Endothelial cell of umbilical vein (primary cell): ENCODE measurements at places on chromosomes 5 and 9. TPM values are rescaled to one million over a fixed set of nuclear protein-coding genes. Genes with fewer than 3 reads are reported as not detected.

DNA sequence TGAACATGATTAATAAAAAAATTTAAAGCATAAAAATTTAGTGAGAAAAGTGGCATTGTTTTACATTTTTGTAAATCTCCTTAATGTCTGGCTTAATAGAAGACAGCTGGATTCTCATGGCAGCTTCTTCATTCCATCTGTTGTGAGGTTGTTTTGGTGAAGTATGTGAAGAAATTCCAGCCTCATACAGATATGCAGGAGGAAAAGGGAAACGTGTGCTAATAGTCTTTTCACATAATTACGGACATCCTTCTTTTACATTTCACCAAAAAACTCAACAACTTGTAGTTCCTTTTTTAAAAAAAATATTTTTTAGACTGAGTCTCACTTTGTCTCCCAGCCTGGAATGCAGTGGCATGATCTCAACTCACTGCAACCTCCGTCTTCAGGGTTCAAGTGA, 46.9 kb downstream of the HACD4 start:
- no peaks in the 10 kb centered on the region for H3K36me3 ChIP-seq
- H3K27me3 ChIP-seq, result no peaks in the 10 kb centered on the region
- no peak for DNase-seq
- no peak overlapping the region for H3K27ac ChIP-seq
- peaks cover 6% of the 10 kb centered on the region for H3K4me1 ChIP-seq
- H3K4me3 ChIP-seq, result no peak overlapping the region

- H3K27me3 ChIP-seq, result no peaks in the 10 kb centered on the region
- H3K4me1 ChIP-seq, result no peaks in the 10 kb centered on the region
- H3K27ac ChIP-seq, result no peak overlapping the region
- no peak overlapping the region for H3K4me3 ChIP-seq
Observed at GRCh38 chr5:179860301-179860700, 1.7 kb upstream of the MRNIP start.

- H3K36me3 ChIP-seq, result no peaks in the 10 kb centered on the region
- H3K4me1 ChIP-seq, result peaks cover 19% of the 10 kb centered on the region
- no peak overlapping the region for H3K4me3 ChIP-seq
- DNase-seq, result no peak
- no peak overlapping the region for H3K27ac ChIP-seq
- H3K27me3 ChIP-seq, result no peaks in the 10 kb centered on the region
Observed at GRCh38 chr5:136021016-136021405, 7.8 kb upstream of the TGFBI start.

DNA sequence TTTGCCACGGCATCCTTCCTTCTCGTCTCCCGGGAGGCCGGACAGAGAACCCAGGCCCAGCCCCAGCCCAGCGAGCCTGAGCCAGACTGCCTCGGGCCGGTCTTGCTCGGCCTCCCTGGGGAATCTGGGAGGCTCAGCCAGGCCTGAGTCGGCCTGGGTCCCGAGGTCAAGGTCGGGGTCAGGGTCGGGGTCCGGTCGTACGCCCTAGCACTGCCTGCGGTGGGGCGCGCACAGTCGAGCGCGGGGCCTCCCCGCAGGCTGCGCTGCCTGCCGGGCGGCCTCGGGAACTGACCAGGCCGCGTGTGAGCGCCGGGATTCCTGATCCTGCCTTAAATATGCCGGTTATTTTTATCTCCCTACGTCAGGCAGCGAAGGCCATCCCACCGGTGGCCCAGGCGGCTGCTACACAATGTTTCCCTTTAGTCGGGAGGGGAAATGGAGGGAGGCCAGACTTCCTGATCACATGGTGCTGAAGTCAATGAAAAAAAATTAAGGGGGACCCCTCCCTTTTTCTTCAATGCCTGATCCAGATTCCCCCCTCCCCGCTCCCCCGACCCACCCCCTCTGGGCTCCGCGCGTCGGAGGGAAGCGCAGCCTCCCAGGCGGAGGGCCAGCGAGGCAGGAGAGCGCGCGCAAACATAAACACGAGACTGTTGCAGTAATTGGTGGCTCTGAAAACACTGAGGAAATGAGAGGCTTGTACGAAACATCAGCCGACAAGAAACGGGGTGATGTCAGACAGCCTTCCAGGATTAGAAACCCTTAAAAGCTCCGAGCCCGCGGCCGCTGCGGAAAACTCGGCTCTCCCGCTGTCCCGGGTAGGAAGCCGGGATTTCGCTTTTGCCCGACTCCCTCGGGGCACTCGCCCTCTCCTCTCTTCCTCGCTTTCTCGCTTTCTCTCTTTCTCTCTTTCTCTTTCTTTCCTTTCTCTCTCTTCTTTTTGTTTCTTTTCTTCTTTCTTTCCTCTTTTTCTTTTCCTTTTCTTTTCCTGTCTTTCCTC, 148.2 kb upstream of the KLF4 start:
- H3K4me1 ChIP-seq, result peaks cover 14% of the 10 kb centered on the region
- DNase-seq, result peak; percentile 99
- peak overlapping the region; percentile 36 for H3K4me3 ChIP-seq
- H3K36me3 ChIP-seq, result no peaks in the 10 kb centered on the region

GRCh38 chr5:144680711-144681110, 510.0 kb downstream of the KCTD16 start:
- H3K27me3 ChIP-seq, result no peaks in the 10 kb centered on the region
- H3K4me1 ChIP-seq, result no peaks in the 10 kb centered on the region
- H3K36me3 ChIP-seq, result no peaks in the 10 kb centered on the region
- no peak for DNase-seq

GRCh38 chr5:65029178-65029577, 260.4 kb downstream of the CWC27 start:
- H3K36me3 ChIP-seq, result no peaks in the 10 kb centered on the region
- DNase-seq, result no peak
- H3K27ac ChIP-seq, result no peak overlapping the region
- H3K27me3 ChIP-seq, result no peaks in the 10 kb centered on the region

GRCh38 chr5:36301858-36302603, at the start of gene RANBP3L:
Gene RANBP3L, minus strand, starts transcription at chr5:36301902. Its CDS starts 486 bp downstream, at chr5:36301416.
- no peaks in the 10 kb centered on the region for H3K36me3 ChIP-seq
- no peak within 1 kb of the TSS for H3K27ac ChIP-seq
- no peak within 1 kb of the TSS for H3K4me3 ChIP-seq
- H3K27me3 ChIP-seq, result peaks cover 15% of the 10 kb centered on the region
- H3K4me1 ChIP-seq, result no peaks in the 10 kb centered on the region
- peak; percentile 69 for DNase-seq

- H3K27me3 ChIP-seq, result peaks cover 6% of the 10 kb centered on the region
- no peaks in the 10 kb centered on the region for H3K36me3 ChIP-seq
- no peaks in the 10 kb centered on the region for H3K4me1 ChIP-seq
- no peak overlapping the region for H3K27ac ChIP-seq
- H3K4me3 ChIP-seq, result no peak overlapping the region
Observed at GRCh38 chr5:33901156-33901555, 9.4 kb upstream of the ADAMTS12 start.

- H3K36me3 ChIP-seq, result no peaks in the 10 kb centered on the region
- peaks cover 10% of the 10 kb centered on the region for H3K4me1 ChIP-seq
- DNase-seq, result peak; percentile 30
- no peak overlapping the region for H3K4me3 ChIP-seq
- no peak overlapping the region for H3K27ac ChIP-seq
Observed at GRCh38 chr5:59583151-59583809, 310.2 kb downstream of the PDE4D start.

GRCh38 chr5:157444224-157444623, 15.8 kb upstream of the NIPAL4 start:
- no peaks in the 10 kb centered on the region for H3K27me3 ChIP-seq
- H3K4me3 ChIP-seq, result no peak overlapping the region
- DNase-seq, result no peak
- H3K36me3 ChIP-seq, result no peaks in the 10 kb centered on the region
- no peaks in the 10 kb centered on the region for H3K4me1 ChIP-seq
- H3K27ac ChIP-seq, result no peak overlapping the region

- no peak overlapping the region for H3K4me3 ChIP-seq
- no peaks in the 10 kb centered on the region for H3K27me3 ChIP-seq
- H3K27ac ChIP-seq, result no peak overlapping the region
- DNase-seq, result no peak
- peaks cover 10% of the 10 kb centered on the region for H3K4me1 ChIP-seq
Observed at GRCh38 chr5:440401-441201, 2.4 kb upstream of the EXOC3 start.

GRCh38 chr9:33686942-33687341, 108.4 kb upstream of the PRSS3 start:
- H3K27me3 ChIP-seq, result peaks cover 56% of the 10 kb centered on the region
- DNase-seq, result no peak
- H3K4me3 ChIP-seq, result no peak overlapping the region

DNA sequence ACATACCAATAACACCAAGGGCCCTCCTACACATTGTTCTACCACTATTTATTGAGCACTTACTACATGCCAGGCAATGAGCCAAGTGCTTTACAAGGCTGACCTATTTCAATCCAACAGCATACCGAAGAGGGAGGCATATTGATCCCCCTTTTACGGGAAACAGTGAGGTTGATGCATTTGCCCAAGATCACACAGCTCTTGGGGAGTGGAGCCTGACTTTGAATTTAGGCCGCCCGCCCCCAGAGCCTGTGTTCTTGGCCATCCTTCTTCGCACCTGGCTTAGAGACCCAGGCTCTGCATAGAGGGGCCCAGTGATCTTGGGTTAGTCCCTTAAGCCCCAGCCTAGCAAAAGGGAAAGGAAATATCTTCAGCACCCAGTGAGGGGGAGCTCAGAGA, 158.1 kb upstream of the IER5L start:
- H3K4me1 ChIP-seq, result peaks cover 19% of the 10 kb centered on the region
- no peaks in the 10 kb centered on the region for H3K36me3 ChIP-seq
- no peak overlapping the region for H3K4me3 ChIP-seq

- DNase-seq, result no peak
- no peak overlapping the region for H3K4me3 ChIP-seq
Observed at GRCh38 chr5:53311681-53312080, 168.7 kb upstream of the FST start.

DNA sequence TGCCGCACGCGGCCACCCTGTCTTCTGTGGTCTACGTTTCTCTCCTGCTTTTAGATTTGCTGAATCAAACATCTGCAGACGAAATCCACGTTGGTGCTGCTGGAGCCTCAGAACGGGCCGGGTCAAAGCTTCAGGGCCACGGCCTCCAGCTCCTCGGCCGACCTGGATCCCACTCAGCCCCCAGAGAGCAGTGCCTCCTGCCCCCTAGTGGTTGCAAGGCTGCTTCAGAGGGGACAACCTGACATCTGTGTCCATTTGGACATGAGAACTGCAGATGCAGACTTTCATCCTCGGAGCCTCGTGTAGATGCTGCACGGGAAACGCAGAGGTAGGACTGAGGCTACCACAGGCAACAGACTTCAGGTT, 23.0 kb upstream of the SLC6A3 start:
- no peak for DNase-seq
- H3K4me1 ChIP-seq, result no peaks in the 10 kb centered on the region
- H3K27ac ChIP-seq, result no peak overlapping the region
- peaks cover 2% of the 10 kb centered on the region for H3K36me3 ChIP-seq
- no peaks in the 10 kb centered on the region for H3K27me3 ChIP-seq

DNA sequence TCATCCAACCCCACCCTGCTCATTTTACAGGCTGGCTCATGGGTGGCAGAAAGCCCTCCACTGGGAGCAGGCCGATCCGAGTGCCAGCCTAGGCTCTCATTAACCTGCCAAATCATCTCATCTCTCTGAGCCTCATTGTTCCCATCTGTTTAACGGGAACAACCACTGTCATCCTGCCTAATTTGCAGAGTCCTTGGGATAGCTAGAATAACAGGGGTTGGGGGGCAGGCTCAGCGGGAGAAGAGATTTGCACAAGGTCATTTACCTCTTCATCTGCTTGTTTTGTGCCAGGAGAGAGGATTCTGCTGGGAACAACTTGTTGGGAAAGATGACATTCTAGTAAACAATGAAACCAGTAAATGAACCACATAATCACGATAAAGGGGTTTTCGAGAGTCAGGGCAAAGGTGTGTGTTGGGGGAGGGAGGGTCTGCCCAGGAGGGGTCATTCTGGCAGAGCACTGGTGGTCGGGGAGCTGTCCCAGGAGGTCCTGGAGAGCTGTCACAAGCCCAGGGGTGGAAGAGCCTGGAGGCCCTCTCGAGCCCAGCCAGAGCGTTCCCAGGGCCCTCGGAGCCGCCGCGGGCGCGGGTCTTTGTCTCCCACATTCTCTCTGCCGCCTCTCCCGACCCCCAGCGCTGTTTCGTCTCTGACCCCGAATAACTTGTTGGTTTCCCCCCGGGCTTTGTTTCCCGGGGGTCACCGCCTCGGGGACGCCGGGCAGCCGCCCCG, 22.8 kb upstream of the NDST1 start:
- H3K36me3 ChIP-seq, result no peaks in the 10 kb centered on the region
- H3K4me3 ChIP-seq, result peak overlapping the region; percentile 67
- no peak for DNase-seq
- H3K27me3 ChIP-seq, result no peaks in the 10 kb centered on the region
- H3K4me1 ChIP-seq, result peaks cover 30% of the 10 kb centered on the region
- peak overlapping the region; percentile 66 for H3K27ac ChIP-seq

- no peak overlapping the region for H3K4me3 ChIP-seq
- no peak for DNase-seq
- no peaks in the 10 kb centered on the region for H3K36me3 ChIP-seq
- no peaks in the 10 kb centered on the region for H3K27me3 ChIP-seq
Observed at GRCh38 chr5:32646061-32646969, 61.0 kb downstream of the SUB1 start.

GRCh38 chr9:79946712-79947111, 374.9 kb downstream of the TLE4 start:
- H3K36me3 ChIP-seq, result no peaks in the 10 kb centered on the region
- H3K27me3 ChIP-seq, result no peaks in the 10 kb centered on the region
- peaks cover 6% of the 10 kb centered on the region for H3K4me1 ChIP-seq
- H3K4me3 ChIP-seq, result no peak overlapping the region
- H3K27ac ChIP-seq, result no peak overlapping the region

- H3K27me3 ChIP-seq, result no peaks in the 10 kb centered on the region
- peak overlapping the region; percentile 57 for H3K27ac ChIP-seq
- no peak overlapping the region for H3K4me3 ChIP-seq
- no peak for DNase-seq
Observed at GRCh38 chr9:133948561-133949485, 43.3 kb downstream of the VAV2 start.

DNA sequence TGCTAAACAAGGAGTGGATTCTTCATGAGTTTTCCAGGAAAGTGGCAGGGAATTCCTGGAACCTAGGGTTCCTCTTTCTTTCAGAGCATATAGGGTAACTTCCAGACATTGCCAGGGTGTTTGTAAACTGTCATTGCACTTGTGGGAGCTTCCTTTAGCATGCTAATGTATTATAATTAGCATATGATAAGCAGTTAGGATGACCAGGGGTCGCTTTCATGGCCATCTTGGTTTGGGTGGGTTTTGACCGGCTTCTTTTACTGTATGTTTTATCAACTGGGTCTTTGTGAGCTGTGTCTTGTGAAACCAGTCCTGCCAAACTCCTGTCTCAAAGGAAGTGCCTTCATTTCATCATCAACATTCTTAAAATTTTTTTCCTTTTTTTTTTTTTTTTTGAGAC, 11.9 kb upstream of the MELK start:
- no peaks in the 10 kb centered on the region for H3K4me1 ChIP-seq
- H3K27ac ChIP-seq, result no peak overlapping the region
- DNase-seq, result no peak
- no peak overlapping the region for H3K4me3 ChIP-seq

The IFNA21 gene
- total RNA-seq, result not detected in 2 replicates

The AGXT2 gene
- total RNA-seq, result not detected in 2 replicates

The DOCK8 gene
- 1.3 and 12.0 TPM in 2 replicates for total RNA-seq

The ANP32B gene
- total RNA-seq, result 152 and 173 TPM in 2 replicates

The GARNL3 gene
- total RNA-seq, result 5.2 and 8.3 TPM in 2 replicates

The C9orf153 gene
- 0.66 TPM in 1 of 2 replicates, not detected in the other for total RNA-seq
